HepG2 (cell line): ENCODE measurements at places on chromosomes 1 and 21. TPM values are rescaled to one million over a fixed set of nuclear protein-coding genes. Genes with fewer than 3 reads are reported as not detected.
A peak's percentile ranks its signal among the peaks of the same experiment; 100 is the strongest.

GRCh38 chr1:244160455-244161235 lies 109.6 kb downstream of the ZBTB18 start:
- no peak for DNase-seq
- no peak overlapping the region for H3K4me3 ChIP-seq
- H3K27me3 ChIP-seq, result no peaks in the 10 kb centered on the region; the same call in 1 of the 2 replicates
- H3K36me3 ChIP-seq, result no peaks in the 10 kb centered on the region
- H3K27ac ChIP-seq, result no peak overlapping the region

- no peaks in the 10 kb centered on the region for H3K36me3 ChIP-seq
- peaks cover 39% of the 10 kb centered on the region for H3K27me3 ChIP-seq
- H3K4me1 ChIP-seq, result peaks cover 30% of the 10 kb centered on the region
- no peak overlapping the region for H3K27ac ChIP-seq
These were observed 27.0 kb upstream of the BTG2 start for GRCh38 chr1:203278082-203278884.

DNA sequence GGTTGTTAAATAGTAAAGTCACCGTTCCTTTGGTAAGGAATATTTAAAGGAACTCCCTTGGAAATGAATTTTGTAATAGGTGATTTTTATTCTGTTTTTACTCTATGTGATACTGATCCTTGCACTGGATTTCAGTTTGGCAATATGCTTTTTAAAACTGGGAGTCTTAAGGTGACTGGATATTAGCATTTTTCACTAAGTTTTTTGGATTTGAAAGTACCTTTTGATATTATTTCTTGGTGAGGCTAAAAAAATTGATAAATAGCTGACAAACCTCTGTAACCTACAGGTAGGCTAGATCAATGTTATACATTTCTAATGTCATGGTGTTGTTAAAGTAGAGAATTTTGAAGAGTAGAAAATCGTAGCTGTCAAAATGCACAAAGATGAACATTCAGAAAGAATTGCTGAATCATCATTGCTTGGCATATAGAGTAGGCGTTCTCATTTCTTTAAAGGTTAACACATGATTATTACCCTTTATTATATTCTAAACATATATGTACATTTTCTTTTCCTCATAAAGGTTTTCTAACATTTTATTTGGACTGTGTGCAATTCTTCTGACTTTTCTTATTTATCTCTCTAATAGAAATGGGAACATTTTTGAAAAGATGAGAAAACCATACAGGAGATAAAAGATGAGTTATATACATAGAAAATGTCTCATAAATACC lies 1.5 kb upstream of the DNAJB4 start:
- no peaks in the 10 kb centered on the region for H3K27me3 ChIP-seq
- H3K36me3 ChIP-seq, result no peaks in the 10 kb centered on the region
- H3K27ac ChIP-seq, result peak overlapping the region; percentile 97

F3 gene
- total RNA-seq, result 3.4 and 9.0 TPM in 2 replicates

DNA sequence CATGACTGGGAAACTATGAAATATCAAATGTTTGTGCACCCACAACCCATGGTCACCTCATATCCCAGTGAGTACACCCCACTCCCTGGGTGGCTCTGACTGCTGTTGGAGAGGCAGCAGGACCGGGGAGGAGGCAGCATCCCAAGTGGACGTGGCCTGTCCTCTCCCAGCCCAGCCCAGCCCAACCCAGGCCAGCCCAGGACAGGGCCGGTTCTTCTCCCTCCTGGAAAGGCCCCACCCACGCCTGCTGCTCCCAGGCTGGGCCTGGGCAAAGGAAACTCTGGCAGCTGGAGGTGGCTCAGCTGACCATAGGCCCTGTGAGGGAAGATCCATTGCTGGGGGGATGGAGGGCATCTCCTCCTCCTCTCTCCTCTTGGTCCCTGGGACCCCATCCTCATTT lies 19.1 kb downstream of the MATN1 start:
- DNase-seq, result no peak
- H3K36me3 ChIP-seq, result no peaks in the 10 kb centered on the region
- H3K4me1 ChIP-seq, result no peaks in the 10 kb centered on the region
- peaks cover 11% of the 10 kb centered on the region; the same call in 1 of the 3 replicates for H3K27me3 ChIP-seq

KIF17 gene
- total RNA-seq, result 0.24 and 0.25 TPM in 2 replicates

PTPRC gene
- total RNA-seq, result not detected in 2 replicates

DNA sequence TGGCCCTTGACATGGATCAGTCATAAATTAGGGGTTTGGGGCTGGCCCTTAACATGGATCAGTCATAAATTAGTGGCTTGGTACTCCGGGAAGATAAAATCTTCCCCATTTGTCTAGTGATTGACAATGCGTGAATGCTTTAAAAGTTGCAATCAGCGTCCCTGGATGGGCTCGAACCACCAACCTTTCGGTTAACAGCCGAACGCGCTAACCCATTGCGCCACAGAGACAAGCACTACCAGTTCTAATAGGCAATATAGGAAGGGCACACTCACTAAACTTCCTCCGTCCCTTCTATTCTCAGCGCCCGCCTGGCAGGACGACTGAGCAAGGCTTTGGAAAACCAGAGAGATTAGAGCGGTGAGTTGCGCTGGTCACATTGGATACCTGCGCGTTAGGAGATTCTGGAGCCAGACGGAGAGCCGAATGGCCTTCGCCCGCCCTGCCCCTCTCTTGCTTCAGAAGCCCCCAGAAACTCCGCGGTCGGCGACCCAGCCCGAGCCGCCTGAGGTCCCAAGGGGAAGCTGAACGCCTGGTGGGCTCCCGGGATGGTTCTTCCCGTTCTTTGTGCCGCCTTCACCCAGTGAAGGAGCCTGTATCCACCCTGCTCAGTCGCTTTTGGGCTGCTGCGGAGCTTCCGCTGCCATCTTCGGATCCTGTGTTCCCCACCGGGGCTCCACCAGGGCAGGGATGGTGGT lies 235.9 kb downstream of the FAM72C start:
- H3K27ac ChIP-seq, result no peak overlapping the region
- peaks cover 4% of the 10 kb centered on the region; the same call in 1 of the 2 replicates for H3K27me3 ChIP-seq
- H3K4me3 ChIP-seq, result no peak overlapping the region
- DNase-seq, result no peak
- no peaks in the 10 kb centered on the region for H3K36me3 ChIP-seq

GNG4 gene
- 27.1 and 37.9 TPM in 2 replicates for total RNA-seq

LENEP gene
- 0.29 TPM in 1 of 2 replicates, not detected in the other for total RNA-seq

FAM229A gene
- total RNA-seq, result 0.31 and 3.2 TPM in 2 replicates

DNA sequence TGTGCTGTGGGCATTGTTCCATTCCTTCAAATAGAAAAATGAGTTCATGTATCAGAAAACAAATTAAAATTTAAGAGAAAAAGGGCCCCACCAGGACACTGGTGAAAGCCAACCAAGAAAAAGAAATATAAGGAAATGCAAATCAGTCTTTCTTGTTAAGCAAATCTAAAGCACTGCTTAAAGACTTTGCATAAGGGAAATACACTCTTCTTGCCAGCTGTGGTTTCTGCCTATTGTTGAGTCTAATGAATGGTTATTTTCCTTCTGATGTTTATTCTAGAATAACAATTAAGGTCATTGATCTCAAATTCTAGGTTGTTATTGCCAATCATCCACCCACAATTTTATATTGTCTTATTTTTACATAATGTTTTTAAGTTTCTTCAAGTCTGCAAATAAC lies 158.6 kb upstream of the SNX7 start:
- no peaks in the 10 kb centered on the region for H3K27me3 ChIP-seq
- no peak overlapping the region for H3K27ac ChIP-seq
- H3K4me1 ChIP-seq, result no peaks in the 10 kb centered on the region
- no peak for DNase-seq
- H3K36me3 ChIP-seq, result no peaks in the 10 kb centered on the region

GRCh38 chr21:19899645-19900044 lies 1098.6 kb upstream of the NCAM2 start:
- no peak overlapping the region for H3K4me3 ChIP-seq
- H3K27ac ChIP-seq, result no peak overlapping the region
- H3K36me3 ChIP-seq, result no peaks in the 10 kb centered on the region
- DNase-seq, result no peak
- no peaks in the 10 kb centered on the region for H3K27me3 ChIP-seq

PKN2 gene
- total RNA-seq, result 29.4 and 45.4 TPM in 2 replicates

GRCh38 chr1:31289021-31289420 lies 7.6 kb downstream of the SNRNP40 start:
- H3K27me3 ChIP-seq, result no peaks in the 10 kb centered on the region
- no peak for DNase-seq
- no peaks in the 10 kb centered on the region for H3K4me1 ChIP-seq
- H3K4me3 ChIP-seq, result no peak overlapping the region

TMOD4 gene
- total RNA-seq, result not detected in 2 replicates

CITED4 gene
- 5.8 and 9.9 TPM in 2 replicates for total RNA-seq

DNA sequence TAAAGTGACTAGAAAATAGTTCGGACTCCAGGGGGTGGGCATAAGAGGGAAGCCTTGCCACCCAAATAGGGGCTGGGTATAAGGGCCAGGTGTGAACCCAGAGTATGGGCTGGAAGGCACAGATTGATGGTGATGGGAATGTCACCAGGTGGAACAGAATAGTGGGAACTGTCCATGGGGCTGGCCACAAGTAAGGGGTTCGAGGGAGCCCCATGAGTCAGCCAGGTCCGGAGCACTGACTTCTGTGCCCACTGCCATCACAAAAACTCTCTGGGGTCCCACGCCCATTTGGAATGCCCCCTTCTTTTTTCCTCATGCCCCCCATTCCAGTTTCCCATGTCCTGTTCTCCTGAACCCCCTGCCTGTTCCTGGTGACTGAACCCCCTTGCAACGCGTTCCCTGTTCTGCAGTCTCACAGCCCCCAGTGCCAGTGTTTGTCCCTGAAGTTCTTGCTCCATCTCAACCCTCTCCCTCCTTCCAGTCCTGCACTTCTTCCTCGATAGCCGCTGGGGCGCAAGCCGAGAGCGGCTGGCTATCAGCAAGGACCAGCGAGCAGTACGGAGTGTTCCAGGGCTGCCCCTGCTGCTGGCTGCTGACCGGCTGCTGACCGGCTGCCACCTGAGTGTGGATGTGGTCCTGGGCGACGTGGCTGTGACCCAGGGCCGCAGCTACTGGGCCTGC lies 7.9 kb downstream of the TRIM46 start:
- no peak for DNase-seq
- no peak overlapping the region for H3K4me3 ChIP-seq
- H3K36me3 ChIP-seq, result no peaks in the 10 kb centered on the region
- peaks cover 4% of the 10 kb centered on the region for H3K27me3 ChIP-seq
- H3K27ac ChIP-seq, result no peak overlapping the region

- no peaks in the 10 kb centered on the region for H3K36me3 ChIP-seq
- no peaks in the 10 kb centered on the region for H3K4me1 ChIP-seq
- no peak overlapping the region for H3K27ac ChIP-seq
- H3K4me3 ChIP-seq, result no peak overlapping the region
- no peak for DNase-seq
These were observed 20.9 kb downstream of the MCOLN3 start for GRCh38 chr1:85027242-85027983.

ZNF684 gene
- total RNA-seq, result 15.2 and 18.8 TPM in 2 replicates

- no peaks in the 10 kb centered on the region for H3K4me1 ChIP-seq
- no peaks in the 10 kb centered on the region for H3K36me3 ChIP-seq
- no peak for DNase-seq
- no peak overlapping the region for H3K4me3 ChIP-seq
These were observed 79.7 kb downstream of the KIF26B start for GRCh38 chr1:245234217-245235081.

GRCh38 chr1:39411526-39412478 lies 79.6 kb upstream of the BMP8A start:
- peaks cover 73% of the 10 kb centered on the region for H3K4me1 ChIP-seq
- H3K27me3 ChIP-seq, result no peaks in the 10 kb centered on the region
- H3K27ac ChIP-seq, result no peak overlapping the region
- no peak for DNase-seq

COL8A2 gene
- total RNA-seq, result 0.04 and 0.24 TPM in 2 replicates

SPRR3 gene
- not detected in 2 replicates for total RNA-seq
